ENCODE measurements at places on chromosomes 16 and 17.

GRCh38 chr16:79329166-79329521 is 271.4 kb downstream of the MAF start:
- DNase-seq = no peak

DNA sequence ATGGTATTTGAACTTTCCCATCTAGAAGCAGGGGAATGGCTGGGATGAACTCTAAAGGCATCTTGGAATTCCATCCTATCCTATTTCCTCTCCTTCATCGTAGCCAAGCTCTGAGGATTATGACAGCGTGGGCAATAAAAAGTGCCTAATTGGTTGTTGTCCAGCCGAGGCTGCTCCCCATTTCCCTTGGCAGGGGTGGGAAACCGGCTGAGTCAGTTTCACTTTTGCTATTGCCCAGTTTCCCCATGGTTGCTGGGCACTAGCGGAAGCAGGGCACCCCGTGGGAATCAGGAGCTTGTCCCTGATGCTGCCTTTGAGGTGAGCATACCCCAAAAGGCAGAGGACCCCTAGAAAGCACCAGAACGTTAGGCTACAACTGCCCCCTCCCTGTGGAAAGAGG is 13.8 kb upstream of the SP2 start:
- no peak for DNase-seq

DNA sequence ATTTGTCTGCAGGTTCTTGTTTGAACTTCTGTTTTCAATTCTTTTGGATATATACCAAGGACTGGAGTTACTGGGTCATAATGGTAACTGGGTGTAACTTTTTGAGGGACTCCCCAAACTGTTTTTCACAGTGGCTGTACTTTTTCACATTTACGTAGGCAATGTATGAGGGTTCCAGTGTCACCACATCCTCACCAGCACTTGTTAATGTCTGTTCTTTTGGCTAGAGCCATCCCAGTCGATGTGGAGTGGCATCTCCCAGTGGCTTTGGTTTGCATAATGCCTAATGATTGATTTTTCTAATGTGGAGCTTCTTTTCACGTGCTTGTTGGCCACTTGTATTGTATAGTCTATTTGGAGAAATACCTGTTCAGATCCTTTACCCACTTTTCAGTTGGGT is 59.3 kb downstream of the SPECC1 start:
- DNase-seq = no peak

DNA sequence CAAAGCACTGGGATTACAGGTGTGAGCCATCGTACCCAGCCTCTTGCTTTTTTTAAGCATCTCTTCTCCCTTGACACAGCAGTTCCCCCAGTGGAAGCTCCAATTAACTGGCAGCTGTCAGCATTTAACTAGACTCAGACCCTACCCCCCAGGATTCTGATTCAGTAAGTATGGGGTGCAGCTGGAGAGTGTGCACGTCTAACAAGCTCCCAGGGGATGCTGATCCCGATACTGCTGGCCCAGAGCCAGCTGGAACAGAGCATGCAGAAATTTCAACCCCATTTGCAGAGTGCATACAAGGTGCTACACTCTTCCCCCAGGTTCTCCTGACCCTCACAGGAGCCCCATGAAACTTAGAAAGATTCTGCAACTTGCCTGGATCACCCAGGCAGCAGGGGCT is 27.7 kb upstream of the BCO1 start:
- DNase-seq = no peak

GRCh38 chr17:63221939-63222338 is 224.2 kb downstream of the CYB561 start:
- DNase-seq = no peak

Data from CD4-positive, alpha-beta T cell treated with Interleukin-17A for 1 hour (primary cell).